OCI-LY7 (cell line): ENCODE measurements at places on chromosomes 1 and 21. TPM values are rescaled to one million over a fixed set of nuclear protein-coding genes. Genes with fewer than 3 reads are reported as not detected.

GRCh38 chr1:17790383-17791054 is 35.4 kb downstream of the ACTL8 start:
- no peak for DNase-seq

DNA sequence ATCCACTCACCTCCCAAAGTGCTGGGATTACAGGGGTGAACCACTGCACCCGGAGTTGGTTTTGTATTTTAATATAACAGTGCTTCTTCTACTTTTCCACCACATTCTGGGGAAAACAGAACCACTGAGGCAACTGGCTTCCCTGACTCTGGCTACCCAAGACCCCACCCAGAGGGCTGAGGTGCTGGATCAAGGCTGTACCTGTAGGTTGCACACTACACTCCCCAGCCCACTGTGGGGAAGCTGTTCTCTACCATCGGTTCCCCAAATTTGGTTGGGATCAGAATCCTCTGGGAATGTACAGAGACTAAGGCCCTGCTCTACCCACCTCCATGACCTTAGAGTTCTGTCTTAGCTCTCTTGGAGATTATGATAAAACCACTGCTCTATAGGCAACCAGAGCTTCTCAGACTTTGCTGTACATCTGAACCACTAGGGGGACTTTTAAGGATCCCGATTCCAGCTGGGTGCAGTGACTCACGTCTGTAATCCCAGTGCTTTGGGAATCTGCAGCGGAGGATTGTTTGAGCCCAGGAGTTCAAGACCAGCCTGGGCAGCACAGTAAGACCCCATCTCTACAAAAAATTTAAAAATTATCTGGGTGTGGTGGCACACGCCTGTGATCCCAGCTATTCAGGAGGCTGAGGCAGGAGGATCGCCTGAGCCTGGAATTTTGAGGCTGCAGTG is 51.6 kb downstream of the GNG4 start:
- DNase-seq = no peak

DNA sequence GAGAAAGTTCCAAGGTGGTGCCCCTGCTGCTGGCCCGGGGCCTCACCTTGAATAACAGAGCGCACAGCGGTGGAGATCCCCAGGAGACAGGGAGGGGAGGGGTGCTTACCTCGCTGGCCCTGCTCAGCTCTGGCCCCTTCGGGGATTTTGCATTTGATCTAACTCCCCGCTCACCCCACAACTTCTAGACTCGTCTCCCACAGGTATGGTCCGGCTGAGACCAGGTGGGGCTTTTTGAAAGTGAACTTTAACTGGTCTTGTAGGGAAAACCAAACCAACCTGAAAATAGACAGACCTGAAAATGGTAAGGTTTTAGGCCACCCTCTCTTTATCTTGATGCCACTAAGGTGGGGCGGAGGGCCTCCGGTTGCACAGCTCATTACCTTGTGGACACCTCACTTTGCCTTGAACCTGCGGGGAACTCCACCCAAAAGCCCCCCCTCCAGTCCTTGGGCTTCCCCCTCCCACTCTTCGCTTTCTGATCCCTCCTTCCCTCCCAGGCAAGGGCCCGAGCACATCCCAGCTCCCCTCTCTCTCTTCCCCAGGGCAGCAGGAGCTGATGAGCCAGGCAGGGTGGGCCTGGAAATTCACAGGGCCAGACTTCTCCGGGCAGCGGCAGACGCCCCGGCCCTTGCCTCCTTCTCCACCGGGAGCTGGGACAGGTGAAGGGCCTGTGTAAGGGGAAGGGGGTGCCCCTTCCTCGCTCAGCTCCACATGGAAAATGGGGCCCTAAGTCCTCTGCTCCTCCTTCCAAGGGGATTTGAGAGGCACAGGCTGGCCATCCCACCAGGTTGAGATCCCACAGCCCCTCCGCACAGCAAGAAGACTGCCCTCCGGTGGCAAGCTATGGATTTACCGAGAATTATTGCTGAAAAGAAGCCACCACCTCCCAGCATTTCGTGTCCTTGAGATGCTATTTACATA is 16.1 kb downstream of the TNFRSF8 start:
- DNase-seq = peak; percentile 70

GRCh38 chr1:147541672-147542568 is 619 bp downstream of the BCL9 start:
- DNase-seq = peak; percentile 39

DNA sequence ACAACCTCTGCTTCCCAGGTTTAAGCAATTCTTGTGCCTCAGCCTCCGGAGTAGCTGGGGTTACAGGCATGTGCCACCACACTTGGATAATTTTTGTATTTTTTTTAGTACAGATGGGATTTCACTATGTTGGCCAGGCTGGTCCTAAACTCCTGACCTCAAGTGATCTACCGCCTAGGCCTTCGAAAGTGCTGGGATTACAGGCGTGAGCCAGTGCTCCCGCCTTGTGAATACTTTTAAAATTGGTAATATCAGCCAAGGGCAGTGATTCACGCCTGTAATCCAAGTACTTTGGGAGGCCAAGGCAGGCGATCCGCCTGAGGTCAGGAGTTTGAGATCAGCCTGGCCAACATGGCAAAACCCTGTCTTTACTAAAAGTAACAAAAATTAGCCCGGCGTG is 33.7 kb downstream of the ZYG11B start:
- DNase-seq = no peak

The TFF1 gene
- total RNA-seq = not detected in 2 replicates

The ALX3 gene
- not detected in 2 replicates for total RNA-seq

DNA sequence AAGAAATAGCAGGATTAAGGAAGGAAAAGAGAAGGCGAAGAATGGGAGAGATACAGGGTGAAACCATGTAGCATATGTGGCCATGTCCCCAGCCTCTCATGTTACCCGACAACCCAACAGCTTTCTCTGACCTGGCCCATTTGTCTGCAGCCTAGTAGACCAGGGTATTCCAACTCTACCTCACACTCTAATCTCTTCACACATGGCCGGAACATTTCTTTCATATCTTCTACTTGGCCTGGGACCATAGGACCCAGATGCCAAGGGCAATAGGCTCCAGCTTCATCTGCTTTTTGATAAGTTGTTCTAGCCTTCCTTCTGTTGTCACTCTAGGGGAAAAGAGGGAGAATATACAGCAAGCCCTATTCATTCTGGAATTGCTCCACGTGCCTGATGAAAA is 95.0 kb upstream of the DPT start:
- no peak for DNase-seq

The GPR3 gene
- total RNA-seq = 0.22 and 0.25 TPM in 2 replicates

DNA sequence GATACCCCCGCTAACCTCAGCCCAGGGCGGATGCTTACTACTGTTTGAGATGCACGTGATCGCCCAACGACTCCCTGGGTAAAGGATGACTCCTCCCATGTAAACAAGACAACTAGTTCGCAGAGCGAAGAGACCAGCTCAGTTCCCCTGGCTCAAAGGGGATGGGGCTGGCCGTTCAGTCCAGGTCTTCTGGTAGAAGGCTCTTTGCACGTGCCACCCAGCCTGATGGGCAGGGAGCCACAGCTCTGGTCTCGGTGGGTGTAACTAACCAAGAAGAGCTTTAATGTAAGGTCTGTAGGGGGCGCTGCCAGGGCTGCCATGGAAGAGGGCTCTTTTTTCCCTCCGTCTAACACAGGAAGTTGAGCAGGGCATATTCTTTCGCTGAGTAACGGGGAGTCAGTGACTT is 49.4 kb upstream of the PARP1 start:
- DNase-seq = no peak

GRCh38 chr1:8717148-8717547 is 100.3 kb downstream of the RERE start:
- no peak for DNase-seq

DNA sequence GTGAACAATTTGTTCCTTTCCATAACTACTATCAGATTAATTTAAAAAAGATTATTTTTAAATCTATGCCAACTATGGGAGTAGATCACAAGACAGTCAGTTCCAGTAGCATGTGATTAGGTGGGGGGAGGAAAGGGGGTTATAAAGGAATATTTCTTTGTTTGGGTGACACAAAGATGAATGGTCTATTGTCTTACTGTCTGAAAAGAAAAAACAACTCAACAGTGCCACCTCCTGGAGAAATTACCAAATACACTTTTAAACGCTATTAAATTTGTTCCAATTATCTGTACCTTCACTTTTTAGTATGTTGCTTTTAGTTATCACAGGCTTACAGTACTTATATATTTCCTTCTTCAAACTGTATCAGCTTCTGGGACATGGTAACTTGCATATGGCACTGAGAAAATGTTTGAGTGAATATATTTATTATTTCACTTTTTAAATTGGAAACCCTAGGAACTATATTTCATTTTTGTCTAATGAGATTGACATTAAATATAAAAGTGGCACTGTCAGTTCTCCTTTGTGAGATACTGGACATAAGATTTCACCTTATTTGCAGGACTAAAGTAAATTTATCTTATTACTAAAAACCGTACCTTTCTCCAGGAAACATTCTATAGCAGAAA is 1.7 kb upstream of the SORT1 start:
- DNase-seq = peak; percentile 77

- no peak for DNase-seq
Measured at GRCh38 chr21:45529785-45530422, 12.3 kb downstream of the SLC19A1 start.
